ENCODE measurements at places on chromosomes 11 and 22.
A peak's percentile ranks its signal among the peaks of the same experiment; 100 is the strongest.

GRCh38 chr22:45009606-45010531, at the start of gene PHF21B:
TSS of gene PHF21B (minus strand) at chr22:45010005. CDS start at chr22:45009549, 456 bp downstream.
- peak; percentile 20 for DNase-seq

- no peak for DNase-seq
These were observed 39.4 kb downstream of the SHANK2 start for GRCh38 chr11:71212871-71213559.

GRCh38 chr11:79512706-79513469, 72.1 kb upstream of the TENM4 start:
- no peak for DNase-seq

DNA sequence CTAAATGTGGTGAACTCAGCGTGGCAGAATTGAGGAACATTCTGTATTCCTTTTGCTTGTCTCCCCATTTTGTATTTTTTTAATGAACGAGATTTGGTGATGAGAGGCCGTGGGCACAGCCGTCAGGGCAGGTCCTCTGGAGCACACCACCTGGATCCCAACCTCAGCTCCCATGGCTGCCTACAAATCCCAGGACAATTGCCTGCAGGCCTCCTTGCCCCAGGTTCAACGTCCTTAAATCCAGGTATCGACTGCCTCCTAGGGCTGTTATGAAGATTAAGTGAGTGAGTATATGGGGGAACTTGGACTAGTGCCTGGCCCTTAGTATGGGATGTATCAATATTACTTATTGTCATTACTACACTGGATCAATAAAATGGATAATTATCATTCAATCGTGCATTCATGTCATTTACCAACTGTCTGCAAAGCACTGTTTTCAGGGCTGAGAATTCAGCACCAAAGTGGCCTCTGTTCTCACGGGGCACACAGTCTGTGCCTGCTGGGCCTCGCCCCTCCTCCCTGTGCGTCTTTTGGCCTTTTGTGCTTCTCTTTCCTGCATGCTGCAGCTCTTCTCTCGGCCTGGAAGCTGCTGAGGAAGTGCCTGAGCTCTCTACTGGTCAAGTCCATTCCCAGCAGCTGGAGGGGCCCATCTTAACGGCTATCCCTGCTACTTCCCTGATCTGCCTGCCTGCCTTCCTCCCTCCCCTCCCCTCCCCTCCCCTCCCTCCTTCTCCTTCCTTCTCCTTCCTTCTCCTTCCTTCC, 1343.7 kb downstream of the BRD1 start:
- DNase-seq, result no peak

DNA sequence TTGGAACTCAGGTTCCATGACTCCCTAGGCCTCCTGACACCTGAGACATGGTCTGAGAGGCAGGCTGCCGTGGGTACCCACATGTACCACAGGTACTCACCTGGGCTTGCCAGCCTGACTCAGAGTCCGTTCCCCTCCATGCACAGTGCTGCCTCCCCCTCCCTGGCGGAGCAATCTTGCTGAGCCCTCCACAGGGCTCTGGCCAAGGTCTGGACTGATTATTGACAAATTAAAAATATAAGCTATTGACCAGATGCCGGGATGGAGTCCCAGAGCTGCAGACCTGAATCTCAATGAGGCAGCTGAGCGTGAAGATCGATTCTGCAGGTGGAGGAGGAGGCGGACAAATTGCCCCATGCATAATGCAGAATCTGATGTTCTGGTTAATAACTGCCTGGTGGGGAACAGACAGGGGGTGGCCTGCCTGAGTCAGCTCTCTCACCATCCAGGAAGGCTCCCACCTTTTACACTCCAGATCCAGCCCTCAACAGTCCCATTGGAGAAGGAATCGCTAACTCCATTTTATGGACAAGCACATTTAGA, 422.7 kb downstream of the MIAT start:
- no peak for DNase-seq

GRCh38 chr22:28331695-28332094, 347.9 kb downstream of the TTC28 start:
- DNase-seq, result no peak

DNA sequence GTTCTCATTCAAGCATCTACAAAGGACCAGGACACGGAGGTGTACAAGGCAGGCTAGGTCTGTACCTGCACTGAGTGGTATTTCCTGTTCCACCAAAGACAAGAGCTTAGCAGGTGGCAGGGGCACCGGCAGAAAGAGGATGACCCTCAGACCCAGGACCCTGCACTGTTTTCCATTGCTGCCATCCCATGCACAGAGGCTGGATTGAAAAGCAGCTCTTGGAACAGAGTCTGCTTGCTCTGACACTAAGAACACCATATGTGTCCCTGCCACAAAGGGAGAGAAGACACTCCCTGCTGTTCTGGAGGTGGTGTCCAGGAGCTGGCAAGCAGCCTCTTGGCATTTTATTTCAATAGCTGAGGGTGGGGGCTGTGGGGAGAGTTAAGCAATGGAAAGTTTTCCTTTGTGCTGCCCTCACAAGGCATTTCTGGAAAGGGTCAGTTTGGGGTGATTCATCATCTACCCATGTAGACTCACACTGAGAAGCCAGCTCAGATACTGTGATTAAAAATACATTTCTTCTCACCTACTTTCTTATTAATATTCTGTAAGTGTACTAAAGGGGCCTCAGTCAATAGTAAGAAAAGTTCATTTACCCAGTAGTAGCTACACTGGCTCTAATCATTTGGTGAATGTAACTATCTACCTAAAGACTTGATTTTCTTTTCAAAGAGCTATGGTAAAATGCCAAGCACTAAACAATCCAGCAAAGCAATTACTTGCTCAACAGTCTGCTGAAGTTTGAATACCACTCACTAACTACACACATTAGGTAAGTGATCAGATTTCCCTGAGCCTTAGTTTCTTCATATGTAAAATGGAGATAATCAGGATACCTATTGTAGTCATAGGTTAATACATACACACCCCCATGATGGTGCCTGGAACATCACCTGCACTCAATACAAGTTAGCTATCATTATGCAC, 55.2 kb downstream of the SLC1A2 start:
- no peak for DNase-seq

- no peak for DNase-seq
These were observed 16.6 kb downstream of the TRIM29 start for GRCh38 chr11:120121336-120121735.

DNA sequence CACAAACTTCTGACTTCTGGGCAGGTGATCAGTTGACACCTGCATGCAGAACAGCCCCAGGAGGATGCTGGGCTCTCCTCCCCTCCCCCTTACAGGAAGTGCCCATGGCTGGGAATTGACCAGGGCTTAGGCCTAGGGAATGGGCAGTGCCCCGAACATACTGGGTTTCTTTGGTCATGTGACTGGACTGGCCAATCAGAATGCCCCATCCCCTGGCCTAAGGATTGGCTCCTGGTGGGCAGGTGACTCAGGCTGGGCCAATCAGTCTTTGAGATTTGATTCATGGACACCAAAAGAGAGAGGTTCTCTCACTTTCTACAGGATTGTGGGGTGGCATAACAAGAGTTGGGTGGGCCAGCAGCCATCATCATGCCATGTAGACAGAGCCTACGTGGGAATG, 37.1 kb downstream of the MCM5 start:
- no peak for DNase-seq

DNA sequence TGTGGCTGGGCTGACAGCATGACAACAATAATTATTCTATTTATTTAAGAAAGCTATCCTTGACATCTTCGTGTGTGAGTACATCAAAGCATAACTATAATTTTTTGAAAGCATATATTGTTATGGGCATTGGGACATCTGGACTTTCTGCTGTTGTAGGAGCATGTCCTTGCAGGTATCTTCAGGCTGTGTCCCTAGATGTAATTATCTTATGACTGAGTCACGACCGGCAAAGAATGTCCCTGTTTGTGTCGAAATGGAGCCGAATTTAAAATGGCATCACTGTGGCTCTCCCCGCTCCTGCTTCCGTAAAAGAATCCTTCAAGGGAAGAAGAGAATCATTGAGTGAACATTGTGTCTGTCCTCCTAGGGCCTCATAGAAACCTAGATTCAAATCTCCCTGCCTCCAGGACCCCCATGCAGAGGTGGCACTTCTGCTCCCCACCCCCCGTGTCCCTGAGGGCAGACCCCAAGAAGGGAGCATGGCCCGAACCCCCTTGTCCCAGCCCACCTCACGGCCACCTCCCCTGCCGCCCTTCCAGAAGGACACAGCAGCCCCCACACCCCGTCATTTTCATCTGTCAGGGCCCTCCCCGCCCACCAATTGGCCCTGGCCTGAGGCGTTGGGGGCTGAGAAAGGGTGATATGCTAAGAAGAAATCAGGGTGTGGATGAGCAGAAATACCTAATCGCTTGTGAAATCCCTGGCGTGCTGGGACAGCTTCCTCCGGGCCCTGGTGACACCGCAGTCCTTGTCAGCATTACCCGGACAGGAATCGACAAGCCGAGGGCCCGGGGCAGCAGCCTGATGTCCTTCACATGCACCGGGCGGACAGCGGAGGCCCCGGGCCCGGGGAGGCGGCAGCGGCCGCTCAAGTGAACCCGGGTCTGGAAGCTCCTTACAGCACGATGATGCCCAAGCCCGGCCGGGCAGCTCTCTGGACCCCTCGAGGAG, 48.6 kb upstream of the SLC22A12 start:
- DNase-seq, result no peak

DNA sequence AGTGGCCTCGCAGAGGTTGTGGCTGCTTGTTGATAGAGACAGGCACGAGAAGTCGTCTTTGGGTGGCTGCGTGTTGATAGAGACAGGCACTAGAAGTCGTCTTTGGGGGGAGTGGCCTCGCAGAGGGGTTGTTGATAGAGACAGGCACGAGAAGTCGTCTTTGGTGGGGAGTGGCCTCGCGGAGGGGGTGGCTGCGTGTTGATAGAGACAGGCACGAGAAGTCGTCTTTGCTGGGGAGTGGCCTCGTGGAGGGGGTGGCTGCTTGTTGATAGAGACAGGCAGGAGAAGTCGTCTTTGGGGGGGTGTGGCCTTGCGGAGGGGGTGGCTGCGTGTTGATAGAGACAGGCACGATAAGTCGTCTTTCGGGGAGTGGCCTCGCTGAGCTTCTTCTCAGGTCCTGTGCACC, 328.8 kb downstream of the TBC1D22A start:
- DNase-seq, result no peak

- no peak for DNase-seq
These were observed 4.5 kb upstream of the NEFH start for GRCh38 chr22:29475550-29475949.

DNA sequence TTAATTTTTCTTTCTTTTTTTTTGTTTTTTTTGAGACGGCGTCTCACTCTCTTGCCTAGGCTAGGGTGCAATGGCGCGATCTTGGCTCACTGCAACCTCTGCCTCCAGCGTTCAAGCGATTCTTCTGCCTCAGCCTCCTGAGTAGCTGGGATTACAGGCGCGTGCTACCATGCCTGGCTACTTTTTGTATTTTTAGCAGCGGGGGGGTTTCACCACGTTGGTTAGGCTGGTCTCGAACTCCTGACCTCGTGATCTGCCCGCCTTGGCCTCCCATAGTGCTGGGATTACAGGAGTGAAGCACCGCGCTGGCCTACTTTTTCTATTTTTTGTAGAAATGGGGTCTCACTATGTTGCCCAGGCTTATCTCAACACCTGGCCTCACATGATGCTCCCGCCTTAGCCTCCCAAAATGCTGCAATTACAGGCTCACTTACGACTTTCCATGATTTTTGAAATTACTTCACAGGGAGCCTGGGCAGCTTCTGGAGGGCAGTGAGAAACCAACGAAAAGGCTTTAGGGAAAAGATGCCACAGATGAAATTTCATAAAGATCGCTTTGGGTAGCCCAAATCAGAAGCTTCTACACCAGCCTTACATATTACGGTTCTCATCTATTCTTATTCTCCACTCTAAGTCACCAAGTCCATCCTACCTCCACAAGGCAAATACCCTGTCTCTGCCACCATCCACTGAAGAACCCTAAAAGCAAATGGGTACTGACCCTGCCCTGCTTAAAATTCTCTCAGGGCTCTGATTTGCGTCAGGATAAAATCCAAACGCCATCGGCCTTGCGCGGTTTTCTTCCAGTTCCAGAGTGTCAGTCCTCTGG, 866 bp upstream of the RRM1 start:
- no peak for DNase-seq

GRCh38 chr22:35971456-35972119, 57.0 kb downstream of the RBFOX2 start:
- DNase-seq, result no peak

DNA sequence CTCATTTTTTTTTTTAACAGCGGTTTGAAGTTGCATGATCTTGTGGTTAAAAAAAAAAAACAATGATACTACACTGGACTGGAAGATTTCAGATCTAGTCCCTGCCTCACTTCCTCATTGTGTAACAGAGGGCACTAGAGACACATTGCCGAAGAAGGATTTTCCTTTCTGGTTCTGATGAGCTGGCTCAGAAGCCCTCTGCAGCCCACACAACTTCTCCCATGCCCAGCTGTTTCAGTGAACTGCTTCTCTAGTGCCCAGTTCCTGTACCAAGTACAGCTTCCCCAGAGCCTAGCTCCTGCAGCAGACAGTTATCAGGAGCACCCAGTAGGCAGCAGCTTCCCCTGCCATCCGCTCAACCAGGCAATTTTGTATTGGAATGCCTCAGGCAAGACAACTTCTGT, 29.5 kb upstream of the ANO5 start:
- no peak for DNase-seq

GRCh38 chr11:2287091-2287490, 14.6 kb downstream of the C11orf21 start:
- DNase-seq, result no peak

DNA sequence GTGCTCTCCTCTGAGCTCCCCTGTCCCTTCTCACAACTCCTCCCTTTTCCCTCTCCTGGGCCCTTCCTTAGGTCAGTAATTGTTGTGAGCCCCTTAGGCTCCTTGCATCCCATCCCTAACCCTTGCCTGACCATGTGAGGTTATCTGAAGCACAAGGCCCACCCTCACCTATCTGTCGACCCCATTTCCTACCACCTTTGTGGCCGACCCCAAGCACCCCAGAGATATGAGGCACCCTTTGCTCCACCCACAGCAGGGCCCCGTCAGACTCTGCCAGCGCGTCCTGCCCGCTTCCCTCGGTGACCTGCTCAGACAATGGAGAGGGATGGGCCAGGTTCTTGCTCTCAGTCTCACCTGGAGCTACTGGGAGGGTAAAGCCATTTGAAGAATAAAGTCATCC, 1.3 kb downstream of the GNG3 start:
- DNase-seq, result peak; percentile 44
